RPMI7951 (cell line): ENCODE measurements at places on chromosomes 5 and 9. TPM values are rescaled to one million over a fixed set of nuclear protein-coding genes. Genes with fewer than 3 reads are reported as not detected.

Gene HRCT1
- total RNA-seq, result 0.20 TPM in 1 of 2 replicates, not detected in the other

Gene SCGB3A2
- not detected in 2 replicates for total RNA-seq

DNA sequence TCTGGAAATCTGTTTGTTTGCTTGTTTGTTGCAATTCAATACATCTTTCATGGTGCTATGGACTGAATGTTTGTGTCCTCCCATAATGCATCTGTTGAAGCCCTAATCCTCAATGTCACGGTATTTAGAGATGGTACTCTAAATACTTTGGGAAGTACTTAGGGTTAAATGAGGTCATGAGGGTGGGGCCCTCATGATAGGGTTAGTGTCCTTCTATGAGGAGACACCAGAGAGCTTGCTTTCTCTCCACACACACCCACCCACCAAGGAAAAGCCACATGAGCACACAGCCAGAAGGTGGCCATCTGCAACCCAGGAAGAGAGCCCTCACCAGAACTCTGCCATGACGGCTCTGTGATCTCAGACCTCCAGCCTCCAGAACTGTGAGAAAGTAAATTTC is 32.7 kb downstream of the DMGDH start:
- no peak for DNase-seq

Gene EMB
- 0.59 and 0.96 TPM in 2 replicates for total RNA-seq

- DNase-seq, result no peak
Measured at GRCh38 chr5:180525399-180525798, 31.2 kb downstream of the CNOT6 start.

Gene DEPDC1B
- 24.0 and 28.5 TPM in 2 replicates for total RNA-seq

- no peak for DNase-seq
Measured at GRCh38 chr5:126460977-126461376, 37.8 kb downstream of the GRAMD2B start.

Gene ROR2
- 0.10 and 0.12 TPM in 2 replicates for total RNA-seq

Gene ADAMTSL1
- total RNA-seq, result 24.4 and 25.1 TPM in 2 replicates

DNA sequence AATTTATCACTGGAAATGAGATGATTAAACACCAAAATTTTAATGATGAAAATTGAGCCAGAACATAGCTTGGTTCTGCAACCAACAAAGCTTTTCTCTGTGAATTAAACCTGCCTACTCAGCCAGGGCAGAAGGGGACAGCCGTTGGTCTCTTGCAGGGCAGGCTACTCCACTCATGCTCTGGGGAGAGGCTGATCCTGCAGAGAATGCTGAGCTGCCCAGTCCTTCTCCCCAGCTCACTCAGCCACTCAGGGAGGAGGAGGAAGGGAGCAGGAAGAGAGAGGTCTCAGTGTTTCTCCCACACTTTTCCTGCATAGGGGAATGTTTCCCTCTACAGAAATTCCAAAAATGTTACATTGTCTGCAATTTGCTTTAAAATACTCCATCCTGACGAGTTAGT is 40.4 kb upstream of the HMHB1 start:
- no peak for DNase-seq

Gene SPINK6
- total RNA-seq, result not detected in 2 replicates
